ENCODE measurements at places on chromosomes 3 and 15.

GRCh38 chr3:42381551-42382082 is 28.8 kb downstream of the LYZL4 start:
- DNase-seq: no peak

DNA sequence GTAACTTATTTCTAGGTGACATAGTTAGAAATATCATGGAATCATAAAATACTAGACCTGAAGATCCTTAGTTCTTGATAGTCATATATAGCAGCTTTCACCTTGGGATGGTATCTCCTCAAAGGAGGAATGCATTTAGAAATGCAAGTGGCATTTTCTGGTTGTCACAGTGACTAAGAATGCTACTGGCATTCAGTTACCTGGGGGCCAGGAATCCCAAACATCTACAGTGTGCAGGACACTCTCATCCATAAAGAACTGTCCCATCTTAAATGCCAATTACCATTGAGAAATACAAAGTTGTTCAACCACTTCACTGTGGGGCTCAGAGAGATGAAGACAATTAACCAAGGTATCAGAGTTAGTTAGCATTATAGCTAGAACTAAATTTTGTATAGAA is 36.7 kb downstream of the MYH15 start:
- no peak for DNase-seq

DNA sequence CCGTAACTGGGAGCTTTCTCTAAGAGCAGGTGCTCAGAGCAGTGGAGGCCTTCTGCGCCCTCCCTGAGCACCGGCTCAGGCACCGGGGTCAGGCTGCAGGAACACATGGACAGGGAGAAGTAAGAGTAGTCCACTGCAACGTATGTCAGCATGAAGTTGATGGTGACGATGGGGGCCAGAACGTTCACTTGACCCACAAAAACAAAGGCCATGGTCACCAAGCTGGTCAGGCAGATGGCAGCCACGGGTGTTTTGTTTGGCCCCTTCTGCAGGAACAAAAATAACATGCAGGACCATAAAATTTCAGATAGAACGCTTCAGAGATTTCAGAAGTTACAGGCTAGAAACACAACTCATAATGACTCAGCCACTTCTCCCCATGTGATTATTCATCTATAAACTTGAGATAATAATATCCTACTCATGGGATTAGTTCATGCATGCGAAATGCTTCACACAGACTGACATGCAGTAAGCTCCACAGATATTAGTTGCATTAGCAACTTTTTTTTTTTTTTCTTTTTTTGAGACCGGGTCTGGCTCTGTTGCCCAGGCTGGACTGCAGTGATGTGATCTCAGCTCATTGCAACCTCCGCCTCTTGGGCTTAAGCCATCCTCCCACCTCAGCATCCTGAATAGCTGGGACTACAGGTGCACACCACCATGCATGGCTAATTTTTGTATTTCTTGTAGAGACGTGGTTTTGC is 52.2 kb upstream of the HEG1 start:
- DNase-seq: peak; percentile 52

DNA sequence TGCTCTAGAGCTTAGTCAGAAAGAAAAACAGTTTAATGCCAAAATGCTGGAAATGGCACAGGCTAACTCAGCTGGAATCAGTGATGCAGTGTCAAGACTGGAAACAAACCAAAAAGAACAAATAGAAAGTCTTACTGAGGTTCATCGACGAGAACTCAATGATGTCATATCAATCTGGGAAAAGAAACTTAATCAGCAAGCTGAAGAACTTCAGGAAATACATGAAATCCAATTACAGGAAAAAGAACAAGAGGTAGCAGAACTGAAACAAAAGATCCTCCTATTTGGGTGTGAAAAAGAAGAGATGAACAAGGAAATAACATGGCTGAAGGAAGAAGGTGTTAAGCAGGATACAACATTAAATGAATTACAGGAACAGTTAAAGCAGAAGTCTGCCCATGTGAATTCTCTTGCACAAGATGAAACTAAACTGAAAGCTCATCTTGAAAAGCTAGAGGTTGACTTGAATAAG is 150.5 kb upstream of the LRRFIP2 start:
- DNase-seq: no peak

DNA sequence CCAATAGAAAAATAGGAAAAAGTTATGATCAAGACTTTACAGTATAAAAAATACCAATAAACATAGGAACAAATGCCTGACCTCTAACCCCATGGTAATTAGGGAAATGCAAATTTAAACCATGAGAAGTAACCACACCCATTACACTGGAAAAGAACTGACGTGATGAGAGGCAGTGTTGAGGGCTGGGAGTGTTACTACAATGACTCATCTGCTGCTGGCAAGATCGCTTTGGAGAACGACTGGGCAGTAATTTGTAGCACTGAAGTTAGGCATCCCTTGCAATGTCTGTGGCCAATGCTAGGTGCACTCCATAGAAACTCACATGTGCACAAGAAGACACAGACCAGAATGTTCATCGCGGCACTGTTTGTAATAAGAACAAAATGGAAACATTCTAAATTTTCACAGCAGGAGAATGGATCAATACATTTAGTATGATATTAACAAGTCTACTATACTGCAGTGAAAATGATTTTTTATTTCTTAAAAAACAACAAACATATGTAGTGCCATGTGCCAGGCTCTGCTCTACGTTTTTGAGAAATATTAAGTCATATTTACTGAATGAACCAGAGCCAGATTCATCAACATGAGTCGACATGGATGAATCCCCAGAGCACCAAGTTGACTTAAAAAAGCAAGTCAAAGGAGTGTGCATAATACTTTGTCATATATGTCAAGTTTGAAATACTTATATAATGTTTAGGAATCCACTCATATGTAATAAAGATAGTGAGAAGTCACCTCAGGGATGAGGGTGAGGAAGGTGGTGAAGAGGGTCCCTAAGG is 37.6 kb upstream of the EPHB3 start:
- DNase-seq: no peak

DNA sequence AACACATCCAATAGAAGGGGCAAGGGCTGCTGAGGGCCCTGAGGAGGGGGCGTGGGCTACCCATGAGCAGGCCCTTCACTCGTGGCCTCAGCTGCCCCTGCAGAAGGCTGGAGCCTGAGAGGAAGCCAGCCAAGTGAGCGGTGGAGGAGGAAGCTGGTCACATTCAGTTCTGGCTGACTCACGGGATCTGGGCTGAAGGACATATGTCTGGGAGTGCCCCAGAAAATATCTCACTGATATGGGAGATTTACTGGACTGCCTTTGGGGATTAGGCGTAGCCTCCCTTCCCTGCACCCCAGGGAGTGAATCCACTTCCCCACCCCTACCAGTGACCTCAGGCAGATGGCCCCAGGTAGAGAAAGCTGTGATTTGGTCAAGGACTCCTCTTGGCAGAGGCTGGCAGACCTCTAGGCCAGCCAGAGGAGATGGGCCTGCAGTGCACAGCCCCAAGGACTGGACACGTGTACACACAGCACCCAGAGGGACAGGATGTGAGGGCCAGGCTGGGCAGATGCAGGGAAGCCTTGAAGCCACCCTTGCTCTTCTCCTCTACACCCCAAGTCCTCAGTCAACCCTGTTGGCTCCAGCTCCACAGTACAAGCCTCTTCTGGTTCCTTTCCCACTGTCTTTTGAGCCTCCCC is 14.2 kb upstream of the ANKDD1A start:
- DNase-seq: no peak

DNA sequence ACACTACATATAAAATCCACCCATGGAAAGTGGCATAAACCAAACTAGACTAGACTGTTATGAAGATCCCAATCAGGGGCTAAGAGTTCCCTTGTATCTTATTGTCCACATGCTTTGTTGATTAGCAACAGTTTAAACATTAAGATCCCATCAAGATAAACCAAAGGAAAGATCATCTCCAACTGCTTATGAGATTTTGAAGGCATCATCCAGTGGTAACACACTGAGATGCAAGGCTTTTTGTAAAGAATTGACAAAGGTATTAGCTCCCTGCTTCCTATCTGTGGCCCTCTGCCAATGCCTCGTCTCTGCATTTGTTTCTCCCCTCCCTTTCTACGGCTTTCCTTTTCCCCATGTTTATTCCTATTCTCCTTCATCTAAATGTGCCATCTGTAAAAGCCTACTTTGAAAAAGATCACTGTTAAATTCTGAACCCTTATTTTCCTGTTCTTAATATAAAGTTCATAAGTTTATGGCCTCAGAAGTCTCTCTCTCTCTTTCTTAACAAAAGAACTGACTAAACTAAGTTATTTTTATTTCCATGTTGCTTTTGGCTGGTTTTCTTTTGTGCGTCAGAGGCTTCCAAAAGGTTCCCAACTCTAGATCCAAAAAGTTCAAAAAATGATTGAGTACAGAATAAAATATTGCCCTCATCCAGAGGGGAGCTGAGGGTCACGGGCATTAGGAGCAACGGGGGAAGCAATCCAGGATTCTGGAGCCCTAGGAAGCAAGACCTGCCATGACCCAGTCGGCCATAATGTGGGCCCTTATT is 5.5 kb downstream of the PLD1 start:
- no peak for DNase-seq

- DNase-seq: no peak
Measured at GRCh38 chr3:70703305-70704102, 391.1 kb upstream of the MDFIC2 start.

DNA sequence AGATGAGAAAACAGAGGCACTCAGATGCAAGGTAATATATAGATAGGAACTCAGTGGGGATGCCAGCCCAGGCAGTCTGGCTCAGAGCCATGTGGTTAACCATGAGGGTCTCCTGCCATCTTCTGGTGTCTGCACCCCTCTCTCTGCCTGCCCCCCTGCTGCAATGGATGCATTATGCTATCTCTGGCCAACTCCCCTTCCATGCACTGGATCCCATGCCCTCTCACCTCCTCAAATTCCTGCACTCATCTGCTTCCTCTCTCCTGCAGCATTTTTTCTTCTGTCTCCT is 163.2 kb downstream of the STT3B start:
- no peak for DNase-seq

GRCh38 chr3:119703820-119704531 is 1.2 kb downstream of the CFAP91 start:
- DNase-seq: no peak

GRCh38 chr3:141170678-141171295 is 60.8 kb upstream of the PXYLP1 start:
- DNase-seq: no peak

DNA sequence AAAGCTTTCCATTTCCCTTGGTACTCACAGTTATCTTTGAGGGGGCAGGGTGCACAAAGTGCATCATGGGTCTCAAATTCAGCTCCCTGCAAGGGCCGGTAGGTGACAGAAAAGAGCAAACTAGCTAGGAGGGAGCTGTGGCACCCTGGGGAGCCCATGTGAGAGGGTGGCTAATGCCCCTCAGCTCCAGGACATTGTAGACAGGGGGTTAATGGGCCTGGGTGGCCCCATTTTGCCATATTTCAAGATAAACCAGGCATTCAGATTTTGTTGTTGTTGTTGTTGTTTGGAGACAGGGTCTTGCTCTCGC is 3.7 kb upstream of the SLC6A6 start:
- DNase-seq: no peak

DNA sequence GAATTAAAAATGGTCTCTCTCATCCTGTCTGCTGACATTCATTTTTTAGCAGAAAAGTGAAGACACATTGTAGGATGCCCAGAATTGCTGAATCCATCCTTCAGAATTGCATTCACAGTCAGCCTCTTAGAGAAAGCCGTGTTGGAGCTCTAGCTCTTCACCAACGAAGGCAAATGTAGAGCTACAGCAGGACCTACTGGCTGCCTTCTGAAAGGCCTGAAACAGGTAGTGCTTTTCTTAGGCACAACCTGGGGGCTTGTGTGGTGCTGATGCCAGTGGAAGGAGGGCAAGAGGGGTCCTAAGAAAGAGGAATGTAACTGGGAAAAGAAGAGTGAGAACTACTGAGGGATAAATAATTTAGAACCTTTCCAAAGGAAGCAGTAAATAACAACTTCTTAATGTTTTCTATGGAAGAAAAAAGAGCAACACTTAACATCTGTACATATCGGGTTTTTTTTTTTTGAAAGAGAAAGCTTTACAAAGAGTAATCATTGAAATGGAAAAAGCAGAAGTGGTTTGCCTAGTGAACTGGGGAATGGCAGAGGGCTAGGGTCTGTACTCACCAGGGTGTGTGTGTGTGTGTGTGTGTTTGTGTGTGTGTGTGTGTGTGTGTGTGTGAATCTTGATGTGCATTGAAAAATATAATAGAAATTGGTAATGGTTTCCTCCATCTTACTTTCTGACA is 297.8 kb downstream of the SATB1 start:
- DNase-seq: peak; percentile 17

DNA sequence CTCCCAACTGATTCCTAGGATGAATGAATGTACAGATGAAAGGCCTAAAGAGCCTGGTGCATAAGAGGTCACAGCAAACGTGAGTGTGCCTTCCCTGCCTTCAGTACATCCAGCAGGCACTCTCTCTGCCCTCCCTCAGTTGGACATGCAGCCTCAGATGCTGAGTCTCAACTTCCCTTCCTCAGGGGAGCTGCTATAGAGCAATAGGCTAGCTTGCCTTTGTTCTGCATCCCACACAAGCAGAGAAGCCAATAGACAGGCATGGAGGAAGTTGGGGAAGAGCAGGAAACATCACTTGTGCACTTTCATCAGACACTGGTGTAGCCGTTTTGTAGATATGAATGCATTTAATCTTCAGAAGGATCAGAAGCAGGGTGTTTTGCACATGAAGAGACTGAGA is 147.5 kb upstream of the THBS1 start:
- no peak for DNase-seq
